Cardiac muscle cell (in vitro differentiated cells and primary cell): ENCODE measurements at places on chromosomes 6 and 20. TPM values are rescaled to one million over a fixed set of nuclear protein-coding genes. Genes with fewer than 3 reads are reported as not detected.
A peak's percentile ranks its signal among the peaks of the same experiment; 100 is the strongest.

The CST3 gene
- 256 and 300 TPM in 2 replicates for total RNA-seq

GRCh38 chr20:35171753-35172433 is at the start of gene PROCR:
TSS of gene PROCR (plus strand) at chr20:35172072. CDS start at chr20:35172155, 83 bp downstream.
- H3K27ac ChIP-seq = no peak within 1 kb of the TSS
- H3K36me3 ChIP-seq = no peaks in the 10 kb centered on the region
- DNase-seq = peak; percentile 95
- H3K4me1 ChIP-seq = peaks cover 5% of the 10 kb centered on the region
- no peaks in the 10 kb centered on the region for H3K27me3 ChIP-seq

DNA sequence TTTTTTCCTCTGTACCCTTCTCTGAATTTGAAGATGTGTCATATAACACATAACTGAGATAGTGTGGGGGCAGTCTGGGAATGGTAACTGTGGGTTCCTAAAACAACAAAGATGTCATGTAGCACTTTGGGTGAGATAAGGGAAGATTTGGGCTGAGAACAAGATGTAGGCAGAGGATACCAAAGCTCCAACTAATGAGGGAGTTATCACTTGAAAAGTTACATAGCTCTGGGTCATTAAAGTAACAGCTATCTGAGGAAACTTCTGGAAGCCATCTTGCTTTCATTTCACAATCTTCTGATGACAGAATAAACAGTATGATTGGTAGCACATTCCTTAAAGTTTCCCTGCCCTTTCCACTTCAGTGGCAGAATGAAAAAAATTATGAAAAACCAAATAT is 255.4 kb downstream of the TBX18 start:
- H3K4me3 ChIP-seq = no peak overlapping the region
- H3K36me3 ChIP-seq = no peaks in the 10 kb centered on the region
- DNase-seq = peak; percentile 76
- no peaks in the 10 kb centered on the region for H3K4me1 ChIP-seq
- H3K27ac ChIP-seq = no peak overlapping the region

The SLPI gene
- not detected in 2 replicates for total RNA-seq

GRCh38 chr20:21322921-21323331 is 19.8 kb downstream of the XRN2 start:
- no peak overlapping the region for H3K4me3 ChIP-seq
- peaks cover 5% of the 10 kb centered on the region for H3K4me1 ChIP-seq
- no peaks in the 10 kb centered on the region for H3K27me3 ChIP-seq
- H3K36me3 ChIP-seq = no peaks in the 10 kb centered on the region

DNA sequence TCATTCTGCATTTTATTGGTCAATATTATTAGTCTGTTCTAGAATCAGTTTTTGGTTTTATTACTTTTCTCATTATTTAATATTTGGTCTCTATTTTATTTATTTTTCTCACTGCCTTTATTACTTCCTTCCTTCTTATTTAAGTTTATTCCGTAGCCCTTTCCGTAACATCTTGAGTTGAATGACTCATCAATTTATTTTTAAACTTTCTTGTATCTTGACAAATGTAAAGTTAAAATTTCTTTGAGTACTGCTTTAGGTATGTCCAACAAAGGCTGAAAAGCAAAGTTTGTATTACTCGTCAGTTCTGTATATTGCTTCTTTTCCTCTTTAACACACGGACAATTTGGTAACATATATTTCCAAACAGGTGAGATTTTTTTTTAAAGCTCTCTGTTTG is 192.0 kb downstream of the CD109 start:
- no peaks in the 10 kb centered on the region for H3K36me3 ChIP-seq
- no peaks in the 10 kb centered on the region for H3K4me1 ChIP-seq
- H3K27ac ChIP-seq = no peak overlapping the region
- H3K4me3 ChIP-seq = no peak overlapping the region
- DNase-seq = no peak
- H3K27me3 ChIP-seq = no peaks in the 10 kb centered on the region

GRCh38 chr20:48624315-48625020 is 203.3 kb downstream of the PREX1 start:
- H3K27ac ChIP-seq = no peak overlapping the region
- H3K27me3 ChIP-seq = no peaks in the 10 kb centered on the region
- no peak for DNase-seq
- H3K4me3 ChIP-seq = no peak overlapping the region
- H3K4me1 ChIP-seq = no peaks in the 10 kb centered on the region
- H3K36me3 ChIP-seq = no peaks in the 10 kb centered on the region

- H3K36me3 ChIP-seq = no peaks in the 10 kb centered on the region
- H3K27ac ChIP-seq = peak overlapping the region; percentile 83
- H3K4me1 ChIP-seq = peaks cover 35% of the 10 kb centered on the region
Observed at GRCh38 chr6:8237668-8238067, 135.3 kb upstream of the EEF1E1 start.

The SRSF12 gene
- 4.1 and 5.1 TPM in 2 replicates for total RNA-seq

- H3K36me3 ChIP-seq = no peaks in the 10 kb centered on the region
- no peaks in the 10 kb centered on the region for H3K27me3 ChIP-seq
- no peaks in the 10 kb centered on the region for H3K4me1 ChIP-seq
- H3K4me3 ChIP-seq = no peak overlapping the region
- H3K27ac ChIP-seq = no peak overlapping the region
Observed at GRCh38 chr6:154386848-154387717, 30.5 kb upstream of the IPCEF1 start.

- no peaks in the 10 kb centered on the region for H3K4me1 ChIP-seq
- H3K36me3 ChIP-seq = peaks cover 7% of the 10 kb centered on the region
- no peaks in the 10 kb centered on the region for H3K27me3 ChIP-seq
- no peak for DNase-seq
- no peak overlapping the region for H3K4me3 ChIP-seq
Observed at GRCh38 chr20:10060226-10060625, 25.4 kb downstream of the ANKEF1 start.

- no peaks in the 10 kb centered on the region for H3K36me3 ChIP-seq
- H3K27me3 ChIP-seq = no peaks in the 10 kb centered on the region
- H3K27ac ChIP-seq = peak overlapping the region; percentile 78
- H3K4me1 ChIP-seq = peaks cover 20% of the 10 kb centered on the region
- peak overlapping the region; percentile 81 for H3K4me3 ChIP-seq
- DNase-seq = peak; percentile 93
Observed at GRCh38 chr6:15248451-15249370, 2.8 kb downstream of the JARID2 start.

The CCNC gene
- total RNA-seq = 38.7 and 39.7 TPM in 2 replicates

GRCh38 chr20:32541323-32542258 is 43.5 kb downstream of the NOL4L start:
- no peaks in the 10 kb centered on the region for H3K36me3 ChIP-seq
- H3K4me3 ChIP-seq = no peak overlapping the region
- no peak overlapping the region for H3K27ac ChIP-seq
- no peaks in the 10 kb centered on the region for H3K27me3 ChIP-seq
- peaks cover 37% of the 10 kb centered on the region for H3K4me1 ChIP-seq

The RGS17 gene
- 0.15 and 0.74 TPM in 2 replicates for total RNA-seq

DNA sequence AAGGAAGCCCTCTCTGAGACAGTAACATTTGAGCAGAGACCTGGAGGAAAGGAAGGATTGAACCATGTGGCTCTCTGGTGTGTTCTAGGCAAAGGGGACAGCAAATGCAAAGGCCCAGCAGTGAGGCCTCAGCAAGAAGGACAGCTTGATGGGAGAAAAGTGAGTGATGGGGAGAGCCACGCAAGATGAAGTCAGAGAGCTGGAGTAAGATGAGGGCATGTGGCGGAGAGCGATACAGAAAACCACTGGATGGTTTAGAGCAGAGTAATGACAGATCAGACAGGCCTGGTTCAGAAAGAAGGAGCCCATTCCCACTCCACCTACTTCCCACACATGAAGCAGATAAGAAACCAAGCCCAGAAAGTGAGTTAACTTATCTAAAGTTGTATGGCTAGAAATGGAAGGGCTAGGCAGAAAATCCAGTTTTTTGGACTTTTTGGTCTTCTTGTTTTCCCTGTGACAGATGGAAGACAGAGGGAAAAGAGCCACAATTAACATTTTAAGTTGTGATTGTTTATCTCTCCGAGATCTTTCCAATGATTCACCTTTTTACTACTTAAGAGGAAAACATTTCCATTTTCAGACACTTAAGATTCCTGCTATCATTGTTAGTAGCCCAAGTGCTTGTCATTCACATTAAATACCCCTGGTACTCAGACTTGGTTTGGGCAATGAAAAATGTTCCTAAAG is 723 bp upstream of the SNPH start:
- H3K36me3 ChIP-seq = no peaks in the 10 kb centered on the region
- H3K27ac ChIP-seq = peak overlapping the region; percentile 7
- H3K4me1 ChIP-seq = peaks cover 9% of the 10 kb centered on the region
- H3K27me3 ChIP-seq = no peaks in the 10 kb centered on the region
- no peak for DNase-seq

DNA sequence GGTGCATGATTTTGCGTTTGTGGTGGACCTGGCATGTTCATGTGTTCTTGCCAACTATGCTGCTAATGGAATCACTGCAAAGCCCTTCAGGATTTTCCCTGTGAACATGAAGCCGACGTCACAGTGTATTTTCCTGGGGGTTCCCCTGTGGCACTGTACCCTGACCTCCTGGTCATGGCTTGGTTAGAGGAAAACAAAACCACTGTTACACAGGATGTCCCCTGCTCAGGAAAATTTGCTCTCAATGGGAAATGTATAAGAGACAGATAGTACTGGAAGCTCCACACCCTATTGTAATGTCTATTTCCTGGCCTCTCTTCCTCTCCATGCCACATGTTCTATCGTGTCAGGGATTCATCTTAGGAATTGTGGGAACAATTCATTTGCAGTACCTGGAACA is 19.7 kb downstream of the TSHZ2 start:
- H3K36me3 ChIP-seq = no peaks in the 10 kb centered on the region
- no peak for DNase-seq
- H3K4me3 ChIP-seq = no peak overlapping the region

GRCh38 chr6:360764-361373 is 30.7 kb upstream of the IRF4 start:
- H3K27me3 ChIP-seq = no peaks in the 10 kb centered on the region
- no peaks in the 10 kb centered on the region for H3K36me3 ChIP-seq
- DNase-seq = no peak
- H3K4me3 ChIP-seq = no peak overlapping the region
- H3K27ac ChIP-seq = no peak overlapping the region

DNA sequence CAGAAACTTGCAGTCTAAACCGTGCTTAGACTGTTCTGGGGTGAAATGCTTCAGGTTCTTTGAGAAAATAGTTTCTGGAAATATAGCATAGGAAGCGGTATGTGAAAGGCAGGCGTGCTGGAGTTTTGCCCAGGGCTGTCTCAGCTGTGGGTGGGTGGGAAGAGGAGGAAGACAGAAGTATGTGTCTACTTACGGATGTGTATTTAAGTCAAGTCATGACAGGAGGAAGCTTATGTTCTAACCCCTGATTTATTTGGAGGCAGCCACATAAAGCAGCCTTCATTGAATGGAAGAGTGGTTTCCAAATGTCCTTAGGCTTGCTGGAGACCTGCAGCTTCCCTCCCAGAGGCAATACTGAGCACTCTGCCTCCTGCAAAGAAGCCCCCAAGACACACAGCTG is 345.8 kb upstream of the PRND start:
- no peaks in the 10 kb centered on the region for H3K4me1 ChIP-seq
- peak; percentile 48 for DNase-seq
- no peaks in the 10 kb centered on the region for H3K27me3 ChIP-seq
- no peaks in the 10 kb centered on the region for H3K36me3 ChIP-seq
- no peak overlapping the region for H3K4me3 ChIP-seq

DNA sequence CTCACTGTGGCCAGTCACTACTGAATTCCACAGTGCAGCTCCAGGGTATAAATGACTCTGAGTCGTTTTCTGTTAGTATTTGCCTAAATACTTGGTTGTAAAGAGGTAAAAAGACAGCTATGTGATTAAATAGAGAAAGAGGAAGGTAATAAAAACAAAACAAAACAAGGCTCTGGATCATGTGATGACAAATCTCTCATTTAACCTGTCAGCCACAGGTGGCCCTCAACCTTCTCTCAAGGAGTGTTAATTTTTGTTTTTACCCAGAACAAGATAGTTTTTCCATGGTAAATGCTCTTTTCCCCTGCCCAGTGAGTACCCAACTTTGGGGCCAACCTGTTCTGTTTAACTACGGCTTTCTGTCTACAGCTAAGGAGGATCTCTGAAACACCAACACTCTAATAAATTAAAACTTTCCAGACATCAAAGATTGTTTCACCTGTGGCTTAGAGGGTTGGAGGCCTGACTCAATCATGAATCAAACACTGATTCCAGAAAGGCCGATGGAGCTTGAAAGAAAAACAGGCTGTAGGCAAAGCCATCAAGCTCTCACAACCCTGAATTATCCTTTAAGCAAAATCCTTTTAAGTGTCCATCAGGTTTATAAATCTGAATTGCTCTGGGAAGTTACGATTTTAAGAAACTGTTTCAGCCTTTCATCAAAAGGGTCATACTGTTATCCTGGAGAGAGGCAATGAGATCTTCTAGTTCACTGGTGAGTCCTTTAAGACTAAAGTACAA is 81.5 kb upstream of the BCLAF1 start:
- no peak for DNase-seq
- H3K27ac ChIP-seq = no peak overlapping the region
- H3K4me3 ChIP-seq = no peak overlapping the region
- no peaks in the 10 kb centered on the region for H3K36me3 ChIP-seq
- H3K27me3 ChIP-seq = no peaks in the 10 kb centered on the region
- H3K4me1 ChIP-seq = no peaks in the 10 kb centered on the region

DNA sequence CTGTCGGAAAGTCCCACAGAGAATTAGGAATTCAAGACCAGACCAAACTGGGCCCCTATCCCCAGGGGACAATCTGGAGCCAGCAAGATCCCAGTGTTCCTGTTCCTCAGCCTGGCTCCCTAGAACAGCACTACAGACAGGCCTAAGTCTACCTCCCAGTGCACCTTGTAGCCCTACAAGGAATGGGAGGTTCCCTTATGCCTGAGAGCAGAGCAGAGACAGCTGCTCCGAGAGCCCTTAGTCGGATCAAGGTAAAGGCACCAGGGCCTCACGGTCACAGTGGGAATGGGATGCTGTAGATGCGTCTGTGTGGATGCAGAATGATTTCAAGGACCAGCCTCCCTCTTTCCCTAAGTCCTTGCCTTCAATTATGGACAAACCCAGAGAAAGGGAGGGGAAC is 204.5 kb upstream of the STXBP5 start:
- no peak overlapping the region for H3K27ac ChIP-seq
- DNase-seq = no peak
- H3K36me3 ChIP-seq = no peaks in the 10 kb centered on the region
- H3K27me3 ChIP-seq = no peaks in the 10 kb centered on the region
